ENCODE measurements at places on chromosomes 5 and 9. TPM values are rescaled to one million over a fixed set of nuclear protein-coding genes. Genes with fewer than 3 reads are reported as not detected.

The C5orf58 gene
- under 0.01 TPM for total RNA-seq

DNA sequence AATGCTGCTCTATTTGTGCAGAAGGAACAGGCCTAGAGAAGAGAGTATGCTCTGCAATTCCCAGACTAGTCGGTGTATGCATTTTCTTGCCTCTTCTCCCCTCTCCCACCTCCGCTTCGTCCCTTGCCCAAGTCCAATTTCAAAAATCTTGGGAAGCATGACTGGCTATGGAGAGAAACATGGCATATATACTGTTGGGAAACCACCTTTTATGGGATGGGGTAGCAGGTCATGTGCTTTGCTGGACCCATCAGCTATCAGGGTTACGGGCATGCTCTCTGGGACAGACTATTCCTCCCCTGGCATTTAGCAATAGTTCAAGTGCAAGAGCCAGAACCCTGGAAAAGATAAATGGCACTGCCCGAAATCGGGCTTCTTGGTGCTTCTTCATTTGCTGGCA is 12.0 kb downstream of the ISL1 start:
- DNase-seq = no peak

- no peak for DNase-seq
Observed at GRCh38 chr5:173452119-173452905, 124.1 kb upstream of the STC2 start.

DNA sequence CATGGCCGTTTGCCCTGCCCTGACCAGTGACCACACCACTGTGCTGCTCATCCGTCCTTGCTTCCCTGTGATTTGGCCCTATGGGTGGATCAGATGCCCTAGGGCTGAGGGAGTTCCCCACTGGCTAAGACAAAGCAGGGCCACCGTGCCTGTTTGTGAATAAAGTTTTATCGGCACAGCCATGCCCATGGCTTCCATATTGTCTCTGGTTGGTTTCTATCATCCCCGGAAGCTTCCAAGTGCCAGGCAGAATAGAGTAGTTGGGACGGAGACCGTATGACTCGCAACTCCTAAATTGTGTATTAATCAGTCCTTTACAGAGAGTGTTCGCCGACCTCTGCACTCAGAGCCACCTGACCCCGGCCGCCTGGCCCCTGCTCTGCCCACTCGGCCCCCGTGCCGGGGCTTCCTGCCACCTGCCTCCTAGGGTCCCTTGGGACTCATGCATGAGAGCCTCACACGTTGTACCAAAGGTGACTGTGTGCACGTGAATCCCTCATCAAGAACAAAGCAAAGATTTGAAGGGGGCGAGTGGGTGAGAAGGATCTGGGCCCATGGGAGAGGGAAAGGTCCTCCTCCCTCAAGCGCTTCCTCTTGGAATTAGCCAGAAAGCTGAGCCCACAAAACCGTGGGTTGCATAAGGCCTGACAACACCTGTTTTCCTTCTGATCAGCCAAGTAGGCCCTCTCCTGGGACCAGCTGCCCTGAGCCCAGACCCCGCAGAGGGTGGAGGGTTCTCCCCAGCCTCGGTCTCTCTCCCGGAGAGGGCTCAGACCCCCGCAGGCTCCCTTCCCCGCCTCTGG is 11.7 kb upstream of the FCN2 start:
- DNase-seq = no peak

- no peak for DNase-seq
Observed at GRCh38 chr9:17082343-17083064, 52.3 kb upstream of the CNTLN start.
